ENCODE measurements at places on chromosomes 16 and 17.

- no peak for DNase-seq
Measured at GRCh38 chr17:45815752-45816151, 28.9 kb upstream of the SPPL2C start.

DNA sequence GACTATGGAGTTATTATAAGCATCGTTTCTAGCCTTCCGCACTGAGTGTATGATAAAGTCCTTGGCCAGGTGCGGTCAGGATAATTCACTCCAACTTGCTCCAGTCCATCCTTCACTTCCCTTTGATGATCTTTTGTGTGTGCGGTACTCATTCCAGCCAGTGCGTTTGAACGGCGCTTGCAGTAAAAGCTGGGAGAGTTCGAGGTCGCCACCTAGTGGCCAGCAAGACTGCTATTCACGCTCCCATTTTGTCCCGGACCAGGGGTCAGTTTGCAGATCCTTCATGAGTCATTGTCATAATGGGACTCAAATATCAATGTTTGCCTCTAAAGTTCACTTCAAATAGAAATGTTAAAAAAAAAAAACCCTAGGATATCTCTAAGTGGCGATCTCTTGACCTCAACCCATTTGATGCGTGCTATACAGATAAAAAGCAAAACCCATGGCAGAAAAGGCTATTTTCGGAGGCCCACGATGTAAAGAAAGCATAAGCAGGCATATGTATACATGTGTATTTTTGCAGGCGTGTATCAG is 417.1 kb downstream of the TMEM114 start:
- DNase-seq: peak; percentile 15

DNA sequence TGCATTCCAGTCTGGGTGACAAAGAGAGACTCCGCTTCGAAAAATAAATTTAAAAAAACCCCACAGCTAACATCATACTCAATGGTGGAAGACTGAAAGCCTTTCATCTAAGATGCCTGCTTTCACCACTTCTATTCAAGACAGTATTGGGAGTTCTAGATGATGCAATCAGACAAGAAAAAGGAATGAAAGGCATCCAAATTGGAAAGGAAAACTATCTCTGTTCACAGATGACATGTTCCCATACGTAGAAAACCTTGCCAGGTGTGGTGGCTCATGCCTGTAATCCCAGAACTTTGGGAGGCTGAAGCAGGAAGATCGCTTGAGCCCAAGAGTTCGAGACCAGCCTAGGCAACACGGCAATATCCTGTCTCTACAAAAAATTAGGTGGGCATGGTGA is 31.1 kb downstream of the RANBP10 start:
- DNase-seq: no peak

DNA sequence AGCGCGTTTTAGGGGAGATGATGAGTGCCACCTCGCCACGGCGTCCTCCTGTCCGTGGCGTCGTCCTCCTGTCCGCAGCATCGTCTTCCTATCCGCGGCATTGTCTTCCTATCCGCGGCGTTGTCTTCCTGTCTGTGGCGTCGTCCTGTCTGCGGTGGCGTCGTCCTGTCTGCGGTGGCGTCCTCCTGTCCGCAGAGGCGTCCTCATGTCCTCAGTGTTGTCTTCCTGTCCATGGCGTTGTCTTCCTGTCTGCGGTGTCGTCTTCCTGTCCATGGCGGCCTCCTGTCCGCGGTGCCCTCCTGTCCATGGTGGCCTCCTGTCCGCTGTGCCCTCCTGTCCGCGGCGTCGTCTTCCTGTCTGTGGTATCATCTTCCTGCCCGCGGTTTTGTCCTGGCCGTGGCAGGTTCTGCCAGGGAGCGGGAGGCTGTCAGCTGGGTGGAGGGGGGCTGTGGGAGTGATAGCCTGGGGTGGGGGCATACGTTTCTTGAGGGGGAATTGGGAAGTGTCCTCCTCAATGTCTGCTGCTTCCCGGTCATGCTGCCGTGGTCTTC is 30.9 kb downstream of the TBCD start:
- no peak for DNase-seq

GRCh38 chr16:11151885-11152629 is 103.9 kb downstream of the SOCS1 start:
- DNase-seq: no peak

DNA sequence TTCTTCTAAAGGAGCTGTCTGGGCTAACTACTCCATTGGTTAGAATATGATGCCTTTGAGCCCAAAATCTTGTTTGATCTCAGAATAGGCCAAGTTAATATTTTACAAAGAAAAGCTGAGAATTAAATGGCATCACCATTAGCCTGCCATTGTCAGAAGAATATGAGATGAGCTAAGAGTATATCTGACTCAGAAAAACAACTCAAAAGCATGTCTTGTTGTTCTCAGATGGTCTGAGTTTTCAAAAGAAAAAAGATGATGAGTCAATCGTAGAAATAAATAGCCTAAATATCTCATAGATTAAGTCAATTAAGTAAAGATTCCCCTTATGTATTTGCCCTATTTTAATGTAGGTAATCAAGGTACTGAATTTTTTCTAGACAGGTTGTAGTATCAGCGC is 197.1 kb upstream of the TBX2 start:
- DNase-seq: no peak

Measured in stimulated activated CD4-positive, alpha-beta T cell treated with anti-CD3 and anti-CD28 coated beads, Interleukin-2, amount 100 ng/mL, for 24 hours (primary cell).